ENCODE measurements at places on chromosomes 3 and 15.

DNA sequence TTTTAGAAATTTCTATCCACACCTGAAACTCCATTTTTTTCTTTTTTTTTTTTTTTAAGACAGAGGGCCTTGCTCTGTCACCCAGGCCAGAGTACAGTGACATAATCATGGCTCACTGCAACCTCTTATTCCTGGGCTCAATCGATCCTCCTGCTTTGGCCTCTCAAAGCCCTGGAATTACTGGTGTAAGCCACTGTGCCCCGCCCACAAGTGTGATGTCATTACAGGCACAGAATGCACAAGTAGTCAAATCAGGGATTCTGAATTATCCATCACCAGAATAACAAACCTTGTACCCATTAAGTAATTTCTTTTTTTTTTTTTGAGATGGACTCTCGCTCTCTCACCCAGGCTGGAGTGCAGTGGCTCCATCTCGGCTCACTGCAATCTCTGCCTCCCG, 1.9 kb downstream of the UQCRC1 start:
- DNase-seq, result no peak

DNA sequence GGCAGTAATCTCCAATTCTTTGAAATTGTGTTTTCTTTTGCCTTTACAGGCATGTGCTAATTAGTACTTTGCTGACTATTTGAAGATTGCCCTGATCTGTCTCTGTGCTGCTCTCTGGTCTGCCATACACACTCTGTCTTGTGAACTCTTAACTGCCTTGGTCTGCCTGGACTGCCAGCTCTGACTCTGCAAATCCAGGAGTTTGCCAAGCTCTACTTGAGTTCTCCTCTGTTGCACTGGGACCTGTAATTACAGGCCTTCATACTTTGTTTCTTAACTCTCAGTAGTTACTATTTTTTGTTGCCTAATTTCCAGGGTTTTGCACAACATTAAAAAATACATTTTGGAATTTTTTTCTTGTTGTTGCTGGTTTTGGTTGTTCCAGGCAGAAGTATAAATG, 155.0 kb downstream of the RSRC1 start:
- DNase-seq, result no peak

DNA sequence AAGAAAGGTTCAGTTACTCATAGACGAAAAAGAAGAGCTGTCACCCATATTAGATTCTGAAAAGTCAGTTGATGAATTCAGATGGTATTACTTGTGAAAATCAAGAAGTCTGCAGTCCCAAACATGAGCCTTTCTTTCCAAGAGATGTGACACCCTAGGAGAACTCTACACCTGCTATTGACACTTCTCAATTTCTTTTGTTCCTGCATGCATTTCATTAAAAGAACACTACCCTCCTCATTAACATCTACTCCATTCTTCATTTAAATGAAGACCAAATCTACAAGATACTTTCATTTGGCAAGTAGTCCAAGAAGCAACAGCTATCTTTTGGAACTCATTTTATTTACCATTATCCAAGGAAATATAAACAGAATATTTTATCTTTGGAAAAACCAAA, 6.6 kb downstream of the GABRB3 start:
- no peak for DNase-seq

DNA sequence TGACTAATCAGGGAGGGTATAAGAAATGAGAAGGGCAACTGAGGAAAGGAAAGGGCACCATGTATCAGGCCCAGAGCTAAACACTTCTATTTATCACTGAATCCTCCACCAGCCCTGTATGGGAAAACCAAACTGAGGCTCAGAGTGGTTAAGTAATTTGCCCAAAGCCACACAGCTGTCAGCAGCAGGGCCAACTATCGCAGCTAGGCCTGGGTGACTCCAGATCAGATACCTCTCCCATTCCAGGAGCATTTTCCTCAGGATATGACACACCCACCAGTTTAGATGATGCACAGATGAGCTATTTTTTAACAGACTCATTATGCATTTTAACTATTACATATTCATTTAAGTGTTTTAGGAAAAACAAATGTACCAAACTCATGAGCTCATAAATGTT, 14.5 kb downstream of the NUP210 start:
- no peak for DNase-seq

GRCh38 chr3:44277925-44278324, 36.2 kb downstream of the TOPAZ1 start:
- no peak for DNase-seq

GRCh38 chr3:188278717-188279324, 124.9 kb downstream of the LPP start:
- no peak for DNase-seq

GRCh38 chr3:185549122-185549521, 3.3 kb downstream of the LIPH start:
- DNase-seq, result no peak

DNA sequence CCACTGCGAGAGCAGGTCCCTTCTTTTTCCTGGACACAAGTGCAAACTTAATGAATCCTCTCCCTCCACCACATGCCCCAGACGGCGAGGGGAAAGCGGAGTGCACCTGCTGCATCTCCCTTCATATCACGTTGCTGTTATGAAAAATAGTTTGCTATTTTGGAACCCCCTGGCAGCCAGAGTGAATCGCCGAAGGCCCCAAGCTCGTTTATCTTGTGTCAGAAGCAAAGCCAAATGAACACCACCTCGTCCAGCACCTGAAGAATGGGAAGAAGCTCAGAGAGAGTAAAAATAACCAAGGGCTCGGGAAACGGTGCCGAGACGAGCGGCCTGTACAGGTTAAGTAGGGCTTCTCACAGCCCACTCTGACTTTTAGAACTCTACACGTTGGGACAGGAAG, 394.6 kb upstream of the RORA start:
- no peak for DNase-seq

- no peak for DNase-seq
Measured at GRCh38 chr3:194369522-194370279, at the start of gene LRRC15. Gene LRRC15, minus strand, starts transcription at chr3:194369743. Its CDS starts 8,700 bp downstream, at chr3:194361043.

DNA sequence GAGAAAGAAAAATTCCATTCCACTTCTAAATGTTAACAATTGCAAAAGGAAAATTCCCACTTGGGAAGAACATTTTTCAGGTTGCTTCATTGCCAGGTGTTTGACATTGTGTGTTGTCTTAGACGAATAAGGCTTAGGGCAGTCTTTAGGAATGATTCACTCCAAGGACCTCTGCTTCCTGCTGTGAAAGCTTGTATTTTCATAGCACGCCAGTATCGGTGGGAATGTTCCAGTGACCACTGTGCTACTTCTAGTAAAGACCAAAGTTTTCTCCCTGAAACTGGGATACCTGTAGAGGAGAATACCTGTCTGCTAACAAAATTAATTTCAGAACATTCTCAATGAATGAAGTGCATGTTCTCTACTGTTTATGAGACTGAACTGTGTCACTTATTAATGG, 64.1 kb downstream of the CDIN1 start:
- no peak for DNase-seq

DNA sequence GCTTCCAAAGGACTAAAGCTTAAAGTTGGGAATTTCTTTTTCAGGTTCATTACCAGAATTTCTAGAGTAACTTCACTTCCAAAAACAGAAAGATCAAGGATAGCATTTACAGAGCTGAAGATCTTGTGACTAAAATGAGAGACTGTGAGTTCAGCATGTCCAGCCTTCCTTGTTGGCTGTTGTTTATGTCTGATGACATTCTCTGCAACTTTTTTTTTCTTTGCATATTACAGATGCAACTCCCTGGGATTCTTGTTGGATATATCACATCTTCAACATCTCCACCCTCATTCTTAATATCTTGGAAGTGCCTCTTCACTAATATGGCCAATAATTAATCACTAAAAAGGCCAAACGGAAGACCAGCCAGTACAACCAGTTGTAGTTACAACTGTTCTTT, 86.2 kb upstream of the FRMD4B start:
- DNase-seq, result no peak

DNA sequence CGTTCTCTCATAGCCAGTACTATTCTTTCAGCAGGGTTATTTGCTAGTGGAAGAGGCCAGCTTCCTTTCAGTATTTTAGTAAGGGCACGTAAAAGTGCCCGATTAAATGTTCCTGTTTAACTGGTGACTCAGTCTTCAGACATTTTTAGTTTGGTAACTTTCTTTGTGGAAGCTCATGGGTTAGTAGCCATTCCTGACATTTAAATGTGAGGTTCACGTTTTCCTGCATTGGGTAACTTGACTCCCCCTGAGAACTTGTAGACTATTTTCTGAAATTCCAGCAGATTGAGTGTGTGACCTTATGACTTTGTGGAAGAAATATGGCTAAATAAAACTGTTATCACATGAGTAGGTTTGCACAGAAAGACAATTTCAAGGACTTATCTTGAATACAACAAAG, 16.9 kb downstream of the ABHD2 start:
- DNase-seq, result no peak

GRCh38 chr3:57331078-57331610, 38.7 kb upstream of the ASB14 start:
- no peak for DNase-seq

- DNase-seq, result no peak
Measured at GRCh38 chr15:92840149-92840548, 60.0 kb upstream of the CHD2 start.

- DNase-seq, result no peak
Measured at GRCh38 chr3:10725846-10726245, 90.2 kb upstream of the SLC6A11 start.

DNA sequence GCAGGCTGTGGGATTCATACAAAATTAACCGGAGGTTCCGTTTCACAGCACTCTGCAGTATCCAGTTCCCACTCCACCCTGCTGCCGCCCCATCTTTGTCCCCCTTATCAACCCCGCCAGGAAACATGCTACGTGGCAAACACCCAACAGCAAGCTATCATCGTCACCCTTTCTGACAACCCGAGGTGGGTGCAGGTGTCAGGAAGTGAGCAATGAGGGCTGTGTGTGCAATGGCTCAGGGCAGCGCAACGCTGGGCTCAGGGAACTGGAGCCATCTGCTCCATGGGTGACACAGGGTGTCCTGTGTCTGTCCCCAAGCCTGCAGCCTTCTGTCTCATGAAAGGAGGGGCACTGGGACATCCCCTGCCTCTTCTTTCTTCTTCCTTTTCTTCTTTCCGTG, 60.9 kb downstream of the ATP2B2 start:
- DNase-seq, result no peak

GRCh38 chr15:41022487-41023090, 69.3 kb downstream of the CHAC1 start:
- DNase-seq, result no peak
